Cardiac septum (tissue), 1 donor: ENCODE measurements at places on chromosomes 3 and 15. TPM values are rescaled to one million over a fixed set of nuclear protein-coding genes. Genes with fewer than 3 reads are reported as not detected.

DNA sequence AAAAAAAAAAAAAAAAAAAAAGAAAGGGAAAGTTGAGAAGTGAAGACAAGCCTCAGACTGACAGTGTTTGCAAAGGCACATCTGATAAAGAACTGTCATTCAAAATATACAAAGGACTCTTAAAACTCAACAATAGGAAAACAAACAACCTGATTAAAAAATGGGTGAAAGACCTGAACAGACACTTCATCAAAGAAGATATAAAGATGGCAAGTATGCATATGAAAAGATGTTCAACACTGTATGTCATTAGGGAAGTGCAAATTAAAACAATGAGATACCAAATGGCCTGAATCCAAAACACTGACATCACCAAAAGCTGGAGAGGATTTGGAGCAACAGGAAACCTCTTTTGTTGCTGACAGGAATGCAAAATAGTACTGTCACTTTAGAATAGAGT is 48.6 kb downstream of the MCCC1 start:
- no peak for DNase-seq

- no peak for DNase-seq
These were observed 174.0 kb upstream of the PRICKLE2 start for GRCh38 chr3:64399205-64399800.

GRCh38 chr3:187975561-187976364 is 178.2 kb upstream of the LPP start:
- DNase-seq: no peak

DNA sequence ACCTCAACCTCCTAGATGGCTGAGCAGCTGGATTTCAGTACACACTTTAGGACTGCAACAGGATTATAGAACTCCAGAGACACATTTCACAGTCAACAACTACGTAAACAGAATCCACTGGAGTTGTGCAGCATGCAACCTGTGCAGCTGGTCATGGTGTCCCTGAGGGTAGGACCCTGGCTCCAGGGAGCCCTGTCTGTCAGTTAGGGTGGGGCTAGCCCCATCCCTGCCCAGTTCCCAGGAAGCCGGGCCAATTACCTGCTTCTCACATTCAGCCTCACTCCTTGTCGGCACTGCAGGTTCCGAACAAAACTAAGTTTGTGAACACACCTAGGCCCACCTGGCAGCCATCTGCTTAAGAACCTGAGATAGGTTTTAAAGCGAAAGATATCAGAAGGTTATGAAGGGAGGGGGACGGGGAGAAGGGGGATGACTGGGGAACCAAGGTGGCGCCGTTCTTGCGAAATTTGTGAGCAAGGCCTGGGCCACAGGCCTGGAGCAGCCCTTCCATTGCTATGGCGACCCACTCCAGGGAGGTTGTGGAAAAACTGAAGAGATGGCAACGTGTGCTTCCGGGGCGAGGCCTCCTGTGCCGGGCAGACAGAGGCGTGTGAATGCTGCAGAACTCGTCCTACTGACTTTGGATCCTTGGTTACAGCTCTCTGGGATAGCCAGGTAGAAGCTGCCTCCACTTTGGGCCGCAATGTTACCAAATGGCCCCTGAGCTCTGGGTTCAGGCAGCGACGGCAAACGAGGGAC is 25.3 kb downstream of the ACSBG1 start:
- peak; percentile 72 for DNase-seq

GRCh38 chr3:187833799-187834578 is 88.7 kb upstream of the BCL6 start:
- no peak for DNase-seq

GRCh38 chr3:59766200-59766872 is 716.5 kb upstream of the CFAP20DC start:
- no peak for DNase-seq

DNA sequence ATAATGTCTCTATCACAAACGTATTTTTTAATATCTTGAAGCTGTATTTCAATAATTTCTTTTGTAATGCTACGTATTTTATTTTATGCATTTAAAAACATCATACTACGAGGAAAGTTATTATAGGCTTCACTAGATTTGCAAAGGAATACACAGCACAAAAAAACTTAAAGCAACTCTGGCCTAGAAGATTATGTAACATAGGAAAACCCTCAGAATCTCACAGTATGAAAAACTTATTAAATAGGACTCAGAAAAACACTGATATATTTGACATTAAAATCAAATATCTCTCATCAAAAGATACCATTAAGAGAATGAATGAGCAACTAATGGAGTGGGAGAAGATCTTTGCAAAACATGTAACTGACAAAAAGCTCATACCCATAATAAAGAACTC is 63.7 kb downstream of the DMXL2 start:
- DNase-seq: no peak

DNA sequence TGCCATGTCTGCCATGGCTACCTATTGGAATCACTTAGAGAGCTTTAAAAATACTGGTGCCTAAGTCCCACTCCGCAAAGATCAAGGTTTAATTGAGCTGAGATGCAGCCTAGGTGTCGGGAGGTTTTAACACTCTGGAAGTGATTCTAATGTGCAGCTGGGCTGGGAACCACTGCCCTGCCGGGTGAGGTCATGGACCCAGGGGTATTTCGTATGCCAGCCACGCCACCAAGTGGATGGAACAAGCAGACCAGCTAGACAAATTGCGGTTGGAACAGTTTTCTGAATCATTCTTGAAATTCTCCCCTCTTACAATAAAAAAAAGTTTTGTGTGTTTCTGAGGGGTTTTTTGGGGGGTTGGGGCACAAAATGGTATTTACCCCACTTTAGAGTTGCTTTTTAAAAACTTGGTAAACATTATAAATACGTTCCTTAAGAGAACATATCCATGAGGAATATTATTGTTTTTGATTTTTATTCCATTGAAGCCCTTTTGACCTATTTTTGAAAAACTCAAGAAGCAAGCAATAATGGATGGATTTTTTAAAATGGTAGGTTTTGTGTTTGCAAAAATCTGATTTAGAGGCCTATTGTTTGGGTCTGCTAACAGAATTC is 66.2 kb upstream of the CSTA start:
- peak; percentile 83 for DNase-seq

- no peak for DNase-seq
These were observed 33.6 kb downstream of the DMXL2 start for GRCh38 chr15:51588966-51589365.

- no peak for DNase-seq
These were observed 24.3 kb downstream of the PLA2G4F start for GRCh38 chr15:42131826-42132806.

- DNase-seq: no peak
These were observed 159.8 kb downstream of the THSD4 start for GRCh38 chr15:71275098-71275497.

- no peak for DNase-seq
These were observed 261.9 kb downstream of the CACNA2D3 start for GRCh38 chr3:54384279-54384678.

GRCh38 chr3:2558796-2559195 is 460.1 kb downstream of the CNTN4 start:
- no peak for DNase-seq

GRCh38 chr15:22949074-22949547 is 31.1 kb downstream of the CYFIP1 start:
- no peak for DNase-seq

SECISBP2L gene
- 40.9 TPM for total RNA-seq

BCL2A1 gene
- 1.1 TPM for total RNA-seq

NTRK3 gene
- 3.7 TPM for total RNA-seq

RAB7A gene
- 215 TPM for total RNA-seq

UMPS gene
- total RNA-seq: 13.5 TPM
